Chondrocyte (in vitro differentiated cells): ENCODE measurements at places on chromosomes 16 and 17.

GRCh38 chr17:75724016-75725003 is 3.1 kb downstream of the ITGB4 start:
- no peak overlapping the region for H3K4me3 ChIP-seq
- peaks cover 7% of the 10 kb centered on the region for H3K27me3 ChIP-seq
- H3K4me1 ChIP-seq, result peaks cover 11% of the 10 kb centered on the region
- H3K27ac ChIP-seq, result no peak overlapping the region
- H3K36me3 ChIP-seq, result no peaks in the 10 kb centered on the region

DNA sequence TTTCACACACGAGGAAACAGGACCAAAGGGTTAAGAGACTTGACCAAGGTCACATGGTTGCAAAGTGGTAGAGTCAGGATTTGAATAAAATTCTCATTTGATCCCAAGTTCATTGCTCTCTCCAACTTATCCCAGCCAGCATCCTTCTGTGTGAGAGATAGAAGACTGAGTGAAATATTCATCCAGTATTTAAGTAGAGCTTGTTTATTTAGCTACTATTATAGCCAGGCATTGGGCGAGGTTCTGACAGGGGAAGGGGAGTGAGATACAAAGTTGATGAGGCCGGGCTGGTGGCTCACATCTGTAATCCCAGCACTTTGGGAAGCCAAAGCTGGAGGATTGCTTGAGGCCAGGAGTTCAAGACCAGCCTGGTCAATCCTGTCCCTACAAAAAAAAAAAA is 4.4 kb downstream of the ITGAL start:
- no peak overlapping the region for H3K27ac ChIP-seq
- DNase-seq, result no peak
- H3K4me1 ChIP-seq, result no peaks in the 10 kb centered on the region
- peaks cover 9% of the 10 kb centered on the region for H3K27me3 ChIP-seq

DNA sequence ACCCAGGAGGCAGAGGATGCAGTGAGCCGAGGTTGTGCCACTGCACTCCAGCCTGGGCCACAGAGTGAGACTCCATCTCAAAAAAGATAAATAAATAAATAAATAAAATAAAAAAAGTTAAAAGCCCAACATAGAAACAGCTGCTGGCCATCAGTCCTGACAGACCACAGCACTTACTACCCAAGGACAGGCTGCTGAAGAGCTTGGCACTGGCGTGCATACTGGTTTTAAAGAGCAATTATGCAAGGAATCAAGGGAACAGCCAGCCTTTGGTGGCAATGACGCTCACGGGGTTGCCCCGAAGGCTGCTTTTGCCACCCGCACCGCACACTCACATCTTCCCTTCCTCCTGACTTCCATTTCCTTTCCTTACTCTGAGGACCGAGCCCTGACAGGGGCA is 4.2 kb downstream of the PLD6 start:
- H3K36me3 ChIP-seq, result peaks cover 1% of the 10 kb centered on the region
- no peaks in the 10 kb centered on the region for H3K27me3 ChIP-seq
- no peak overlapping the region for H3K27ac ChIP-seq

DNA sequence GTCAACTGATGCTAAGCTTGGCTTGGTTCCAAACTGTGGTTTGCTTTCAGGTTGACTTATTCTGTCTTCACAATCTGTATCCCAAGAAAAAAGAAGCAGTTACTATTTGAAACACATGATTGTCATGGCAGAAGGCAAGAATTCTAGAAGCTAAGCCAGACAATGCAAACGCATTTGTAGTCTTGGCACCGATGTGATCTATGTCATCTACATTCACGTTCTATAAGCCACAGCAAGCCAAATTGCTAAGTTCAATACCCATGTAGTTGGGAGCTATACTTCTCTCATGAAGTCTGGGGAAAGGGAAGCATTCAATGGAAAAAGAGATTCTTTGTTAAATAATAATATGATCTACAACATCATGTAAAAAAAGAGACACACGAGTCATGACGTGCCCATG is 18.3 kb upstream of the KIF2B start:
- peaks cover 7% of the 10 kb centered on the region for H3K27me3 ChIP-seq
- no peaks in the 10 kb centered on the region for H3K36me3 ChIP-seq
- no peak overlapping the region for H3K4me3 ChIP-seq
- DNase-seq, result no peak
- no peaks in the 10 kb centered on the region for H3K4me1 ChIP-seq

DNA sequence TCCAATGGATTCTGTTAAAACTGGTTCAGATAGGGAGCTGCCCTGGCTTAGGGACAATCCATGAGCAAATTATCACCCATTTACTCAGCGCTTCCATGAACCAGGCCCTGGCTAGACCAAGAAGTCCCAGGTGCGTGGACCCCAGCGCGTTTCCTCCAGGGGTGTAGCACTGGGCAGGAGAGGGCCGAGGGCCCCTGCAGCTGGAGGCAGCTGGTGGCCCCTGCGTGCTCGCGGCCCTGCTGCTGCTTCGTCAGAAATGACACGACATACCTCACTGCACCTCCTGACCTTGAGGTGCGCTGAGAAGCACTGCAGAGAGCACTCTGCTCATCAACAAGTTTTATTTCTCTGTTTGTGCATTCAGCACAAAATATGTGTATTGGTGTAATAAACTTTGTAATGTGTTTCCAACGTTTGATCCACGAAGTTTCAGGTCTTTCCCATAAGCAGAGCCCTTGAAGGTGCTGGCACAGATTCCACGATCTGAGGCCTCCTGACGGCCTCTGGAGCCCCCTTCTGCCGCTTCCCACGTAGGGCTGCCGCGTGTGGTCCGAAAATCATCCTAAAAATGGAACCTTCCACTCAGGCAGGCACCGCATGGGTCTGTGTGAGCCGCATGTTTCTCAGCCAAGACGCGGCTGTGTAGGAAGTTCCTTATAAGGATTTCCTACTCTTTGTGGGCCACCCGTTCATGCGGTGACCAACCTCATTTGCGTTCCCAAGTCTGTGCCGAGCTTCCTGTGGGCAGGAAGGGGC is 50.8 kb upstream of the ZCCHC14 start:
- H3K4me1 ChIP-seq, result peaks cover 43% of the 10 kb centered on the region
- no peak overlapping the region for H3K4me3 ChIP-seq
- no peaks in the 10 kb centered on the region for H3K27me3 ChIP-seq

DNA sequence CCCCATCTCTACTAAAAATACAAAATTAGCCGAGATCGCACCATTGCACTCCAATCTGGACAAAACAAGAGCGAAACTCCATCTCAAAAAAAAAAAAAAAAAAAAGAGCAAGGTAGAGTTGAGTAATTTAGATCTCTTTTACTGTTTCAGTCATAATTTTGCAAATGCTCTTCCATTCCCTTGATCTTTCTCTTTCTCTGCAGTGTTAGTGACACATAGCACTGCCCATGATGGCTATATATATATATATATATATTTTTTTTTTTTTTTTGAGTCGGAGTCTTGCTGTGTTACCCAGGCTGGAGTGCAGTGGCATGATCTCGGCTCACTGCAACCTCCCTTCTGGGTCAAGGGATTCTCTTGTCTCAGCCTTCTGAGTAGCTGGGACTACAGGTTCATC is 12.2 kb upstream of the PHOSPHO1 start:
- no peak overlapping the region for H3K4me3 ChIP-seq
- DNase-seq, result no peak
- H3K27ac ChIP-seq, result no peak overlapping the region
- H3K27me3 ChIP-seq, result peaks cover 4% of the 10 kb centered on the region
- no peaks in the 10 kb centered on the region for H3K4me1 ChIP-seq

- H3K4me1 ChIP-seq, result peaks cover 6% of the 10 kb centered on the region
- no peaks in the 10 kb centered on the region for H3K36me3 ChIP-seq
- DNase-seq, result no peak
- peaks cover 2% of the 10 kb centered on the region for H3K27me3 ChIP-seq
These were observed 9.1 kb downstream of the ATP2A3 start for GRCh38 chr17:3954976-3955672.

DNA sequence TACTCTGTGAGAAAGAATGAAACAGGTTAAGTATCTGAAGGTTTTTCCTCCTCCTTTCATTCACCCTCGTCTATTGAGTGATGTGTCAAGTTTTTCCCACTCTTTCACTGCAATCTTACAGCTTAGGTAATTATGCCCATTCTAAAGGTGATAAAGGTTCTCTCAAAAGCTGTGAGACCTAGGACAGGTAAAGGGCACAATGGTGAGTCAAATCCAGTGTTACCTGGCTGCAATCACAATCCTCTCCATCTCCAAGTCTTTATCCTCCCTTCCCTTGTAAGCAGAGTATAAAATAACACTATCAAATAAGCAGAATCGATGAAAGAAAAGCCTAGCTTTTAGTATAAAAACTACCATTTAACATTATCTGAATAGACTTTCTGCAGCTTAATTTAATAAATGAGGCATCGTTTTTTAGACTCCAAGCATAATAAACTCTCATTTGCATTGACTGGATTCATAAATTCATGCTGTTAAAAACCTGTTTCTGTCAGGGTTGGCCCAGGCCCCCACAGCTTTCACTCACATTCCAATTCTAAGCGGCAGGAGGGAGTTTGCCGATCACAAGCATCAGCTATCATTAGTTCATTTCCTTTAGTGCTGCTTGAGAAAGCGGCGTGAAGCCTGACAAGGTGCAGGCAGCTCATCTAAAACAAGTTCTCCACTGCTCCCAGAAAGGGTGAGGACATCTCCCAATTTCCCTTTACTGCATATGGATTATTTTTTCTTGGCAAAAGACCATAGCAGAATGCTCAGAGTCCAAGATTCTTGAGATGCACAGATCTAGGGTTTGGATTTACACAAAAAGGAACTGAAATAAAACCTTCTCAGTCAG is 67.8 kb downstream of the CDH8 start:
- H3K27ac ChIP-seq, result no peak overlapping the region
- H3K36me3 ChIP-seq, result no peaks in the 10 kb centered on the region
- DNase-seq, result no peak
- peaks cover 8% of the 10 kb centered on the region for H3K4me1 ChIP-seq

DNA sequence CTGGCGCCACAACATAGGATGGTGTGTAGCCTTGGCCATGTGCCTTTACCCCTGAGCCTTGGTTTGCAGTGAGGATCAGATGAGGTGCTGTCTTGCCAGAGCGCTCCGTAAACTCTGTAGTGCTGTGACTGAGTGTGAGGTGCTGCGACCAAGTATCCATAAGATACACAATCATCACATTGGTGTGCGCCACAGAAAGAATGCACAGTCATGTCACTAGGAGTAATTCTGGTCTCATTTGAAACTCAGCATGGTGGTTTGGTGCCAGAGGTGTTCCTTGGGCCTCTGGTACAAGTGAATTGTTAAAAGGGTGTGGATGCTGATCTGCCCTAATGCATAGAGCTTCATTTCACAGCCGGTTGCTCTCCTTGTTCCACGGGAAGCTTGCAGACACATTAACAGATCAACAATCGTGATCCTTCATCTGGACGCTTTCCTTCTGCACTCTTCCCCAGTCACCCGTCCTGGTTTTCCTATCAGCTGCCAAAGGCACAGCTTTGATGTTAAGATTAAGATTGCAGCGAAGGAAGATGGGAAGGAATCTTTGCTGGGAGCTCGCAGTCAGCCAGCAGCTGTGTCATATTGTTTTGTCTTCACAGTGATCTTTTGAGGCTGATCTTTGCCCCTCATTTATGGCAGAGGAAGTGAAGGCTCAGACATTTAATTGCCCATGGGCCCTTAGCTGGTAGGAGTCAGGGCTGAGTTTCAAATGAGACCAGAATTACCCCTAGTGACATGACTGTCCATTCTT is 79.1 kb downstream of the KSR1 start:
- no peaks in the 10 kb centered on the region for H3K27me3 ChIP-seq
- H3K36me3 ChIP-seq, result no peaks in the 10 kb centered on the region
- H3K27ac ChIP-seq, result peak overlapping the region; percentile 94
- no peak for DNase-seq
- peaks cover 85% of the 10 kb centered on the region for H3K4me1 ChIP-seq

DNA sequence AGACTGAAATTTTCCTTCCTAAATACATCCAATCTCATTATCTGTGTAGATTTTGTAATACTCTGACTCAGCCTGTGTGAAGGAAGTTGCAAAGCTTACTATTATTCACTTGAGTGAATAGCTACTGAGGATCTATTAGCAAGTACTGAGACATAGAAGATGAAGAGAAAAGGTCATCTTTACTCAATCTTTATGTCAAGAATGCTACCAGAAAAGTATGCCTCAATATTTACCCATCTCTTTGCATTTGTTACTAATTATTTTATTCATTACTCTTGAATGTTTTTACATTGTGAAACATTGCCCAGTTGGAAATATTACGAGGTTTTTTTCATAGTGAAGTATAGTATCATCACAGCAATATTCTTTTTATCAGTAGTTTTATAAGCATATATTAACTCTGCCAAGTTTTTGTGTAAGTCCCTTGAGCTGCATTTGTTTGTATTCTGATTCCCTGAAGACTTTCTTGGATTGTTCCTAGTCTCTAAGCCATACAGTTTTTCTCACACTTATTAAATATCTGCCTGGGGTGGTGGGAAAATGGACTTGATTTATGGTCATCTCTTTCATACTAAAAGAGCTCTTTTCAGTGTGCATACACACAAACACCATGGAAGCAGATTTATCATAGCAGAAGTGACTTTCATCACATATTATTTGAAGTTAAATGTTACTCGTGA is 110.4 kb downstream of the MRTFB start:
- peaks cover 37% of the 10 kb centered on the region for H3K4me1 ChIP-seq
- H3K27me3 ChIP-seq, result no peaks in the 10 kb centered on the region
- H3K36me3 ChIP-seq, result no peaks in the 10 kb centered on the region
- H3K27ac ChIP-seq, result peak overlapping the region; percentile 83
- no peak overlapping the region for H3K4me3 ChIP-seq

DNA sequence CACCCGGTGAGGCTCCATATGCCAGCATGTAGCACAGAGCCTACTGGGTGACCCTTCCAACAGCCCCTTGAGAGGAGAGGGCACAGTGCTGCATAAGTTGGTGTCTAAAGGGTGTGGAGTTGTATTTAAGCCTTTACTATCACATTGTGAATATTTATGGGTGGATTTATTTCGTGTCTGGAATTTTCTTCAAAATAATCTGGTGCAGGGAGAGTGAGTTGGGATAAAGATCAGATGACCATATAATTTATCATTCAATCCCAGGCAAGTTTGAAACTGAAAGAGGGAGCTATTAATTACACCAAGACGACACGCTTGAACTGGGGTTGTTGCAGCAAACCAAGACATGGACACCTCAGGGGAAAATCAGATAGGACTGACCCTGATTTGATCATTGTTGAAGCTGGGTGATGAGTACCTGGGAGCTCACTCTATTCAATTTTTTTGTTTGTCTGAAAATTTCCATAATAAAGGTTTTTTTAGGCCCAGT is 42.2 kb downstream of the LDHD start:
- H3K4me1 ChIP-seq, result peaks cover 24% of the 10 kb centered on the region
- H3K36me3 ChIP-seq, result peaks cover 2% of the 10 kb centered on the region
- no peak for DNase-seq
- H3K4me3 ChIP-seq, result no peak overlapping the region
